GM04503 (cell line): ENCODE measurements at places on chromosomes 4 and X.

DNA sequence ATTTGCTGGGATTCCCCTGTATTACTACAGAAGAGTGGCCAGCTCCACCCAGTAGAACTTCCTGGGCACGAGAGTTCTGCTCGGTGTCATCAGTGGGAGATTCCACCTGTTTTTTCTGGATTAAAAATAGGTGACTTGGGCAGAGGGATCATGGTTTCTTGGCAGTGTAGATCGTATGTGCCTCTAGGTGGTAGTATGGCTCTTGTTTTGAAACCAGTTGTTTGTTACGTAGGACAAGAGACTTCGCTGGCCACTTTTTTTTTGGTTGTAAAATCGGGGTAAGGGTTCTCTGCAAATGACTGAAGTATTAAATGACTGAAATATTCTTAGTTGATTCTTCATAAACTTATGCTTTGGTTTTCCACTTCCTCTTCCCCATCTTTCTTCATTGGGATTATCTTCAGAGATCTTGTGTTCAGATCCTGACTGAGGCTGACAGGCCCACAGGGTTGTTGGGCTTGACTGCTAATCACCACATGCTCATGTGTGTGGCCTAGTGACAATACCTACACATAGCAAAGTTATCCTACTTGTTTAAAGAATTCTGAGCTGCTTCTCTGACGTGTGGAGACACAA, 43.8 kb upstream of the WDR1 start:
- no peak for DNase-seq

GRCh38 chr4:128698386-128698785, 111.1 kb upstream of the JADE1 start:
- no peak for DNase-seq

GRCh38 chr4:127686658-127687057, 43.5 kb upstream of the SLC25A31 start:
- DNase-seq: no peak

- DNase-seq: no peak
Measured at GRCh38 chrX:40189637-40190036, 91.9 kb upstream of the BCOR start.

GRCh38 chr4:164304101-164304639, 449.8 kb upstream of the SMIM31 start:
- no peak for DNase-seq

GRCh38 chr4:166293556-166293955, 420.5 kb downstream of the TLL1 start:
- no peak for DNase-seq

- DNase-seq: no peak
Measured at GRCh38 chr4:140423106-140423505, 4.3 kb downstream of the CLGN start.

- peak; percentile 11 for DNase-seq
Measured at GRCh38 chr4:3644849-3645627, 112.8 kb upstream of the LRPAP1 start.

DNA sequence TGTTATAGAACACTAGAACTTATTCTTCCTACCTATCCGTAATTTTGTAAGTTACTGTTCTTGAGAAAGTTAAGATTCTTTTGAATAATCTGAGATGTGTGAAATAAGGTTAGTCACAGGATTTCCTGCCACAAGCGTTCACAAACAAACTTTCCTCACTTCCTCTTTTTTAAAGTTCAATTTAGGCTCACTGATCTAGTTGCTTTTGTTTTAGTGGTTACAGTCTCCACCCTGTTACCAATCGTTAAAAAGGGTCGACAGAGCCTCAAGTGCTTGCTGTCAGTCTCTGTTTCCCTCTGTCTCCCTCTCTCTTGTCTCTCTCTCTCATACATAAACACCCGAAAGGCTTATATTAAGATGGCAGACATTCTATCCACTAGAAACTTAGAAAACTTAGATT, 35.9 kb upstream of the STK26 start:
- no peak for DNase-seq

GRCh38 chr4:123554801-123555232, 158.2 kb downstream of the SPRY1 start:
- DNase-seq: no peak

GRCh38 chrX:103806862-103807474, 25.1 kb downstream of the RAB9B start:
- DNase-seq: no peak
